Dermis blood vessel endothelial cell (primary cell): ENCODE measurements at places on chromosomes 2 and 18.

- DNase-seq = peak; percentile 22
Observed at GRCh38 chr18:59006461-59007067, 133.1 kb upstream of the SEC11C start.

DNA sequence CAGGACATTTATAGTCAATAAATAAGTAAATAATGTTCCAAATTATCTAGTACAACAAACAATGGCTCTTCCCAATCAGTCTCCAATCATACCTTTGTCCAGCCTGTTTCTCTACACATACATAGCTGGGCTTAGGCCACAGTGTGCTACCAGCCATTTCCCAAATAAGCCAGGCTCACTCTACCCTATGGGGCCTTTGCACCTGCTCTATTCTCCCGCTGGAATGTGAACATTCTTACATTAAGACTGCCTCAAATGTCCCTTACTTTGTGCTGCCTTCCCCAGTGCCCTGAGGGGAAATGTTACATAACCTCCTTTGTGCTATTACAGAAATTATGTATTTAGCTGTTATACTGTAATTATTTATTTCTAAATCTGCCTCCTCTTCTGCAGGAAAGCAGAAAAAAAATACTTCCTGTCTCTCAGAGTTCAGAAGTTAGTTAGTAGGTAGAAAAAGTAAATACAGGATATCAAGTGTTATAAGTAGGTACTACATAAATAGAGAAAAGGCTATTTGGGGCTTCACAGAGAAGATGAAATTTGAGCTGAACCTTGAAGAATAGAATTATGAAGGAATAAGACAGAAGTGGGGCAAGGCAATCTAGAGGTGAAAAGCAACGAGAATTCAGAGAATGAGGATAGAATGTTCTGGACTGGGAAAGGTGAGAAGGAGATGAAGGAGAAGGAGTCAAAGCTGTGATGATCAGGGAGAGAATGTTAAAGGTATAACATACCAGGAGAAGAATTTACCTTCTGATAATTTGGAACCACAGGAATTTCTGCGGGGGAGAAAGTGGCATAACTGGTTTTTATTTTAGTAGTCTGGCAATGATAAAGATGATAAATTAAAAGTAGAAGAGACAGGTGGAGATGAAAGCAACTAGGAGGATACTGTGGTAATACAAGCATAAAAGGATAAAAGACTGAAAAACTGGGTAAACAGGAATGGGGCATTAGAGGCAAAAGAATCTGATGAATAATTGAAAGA is 37.0 kb downstream of the ROCK1 start:
- peak; percentile 5 for DNase-seq

- DNase-seq = no peak
Observed at GRCh38 chr2:118121986-118122524, 33.8 kb downstream of the INSIG2 start.

GRCh38 chr2:234588054-234588430 is 91.2 kb upstream of the ARL4C start:
- no peak for DNase-seq

GRCh38 chr2:216754336-216754735 is 59.0 kb upstream of the IGFBP5 start:
- no peak for DNase-seq

DNA sequence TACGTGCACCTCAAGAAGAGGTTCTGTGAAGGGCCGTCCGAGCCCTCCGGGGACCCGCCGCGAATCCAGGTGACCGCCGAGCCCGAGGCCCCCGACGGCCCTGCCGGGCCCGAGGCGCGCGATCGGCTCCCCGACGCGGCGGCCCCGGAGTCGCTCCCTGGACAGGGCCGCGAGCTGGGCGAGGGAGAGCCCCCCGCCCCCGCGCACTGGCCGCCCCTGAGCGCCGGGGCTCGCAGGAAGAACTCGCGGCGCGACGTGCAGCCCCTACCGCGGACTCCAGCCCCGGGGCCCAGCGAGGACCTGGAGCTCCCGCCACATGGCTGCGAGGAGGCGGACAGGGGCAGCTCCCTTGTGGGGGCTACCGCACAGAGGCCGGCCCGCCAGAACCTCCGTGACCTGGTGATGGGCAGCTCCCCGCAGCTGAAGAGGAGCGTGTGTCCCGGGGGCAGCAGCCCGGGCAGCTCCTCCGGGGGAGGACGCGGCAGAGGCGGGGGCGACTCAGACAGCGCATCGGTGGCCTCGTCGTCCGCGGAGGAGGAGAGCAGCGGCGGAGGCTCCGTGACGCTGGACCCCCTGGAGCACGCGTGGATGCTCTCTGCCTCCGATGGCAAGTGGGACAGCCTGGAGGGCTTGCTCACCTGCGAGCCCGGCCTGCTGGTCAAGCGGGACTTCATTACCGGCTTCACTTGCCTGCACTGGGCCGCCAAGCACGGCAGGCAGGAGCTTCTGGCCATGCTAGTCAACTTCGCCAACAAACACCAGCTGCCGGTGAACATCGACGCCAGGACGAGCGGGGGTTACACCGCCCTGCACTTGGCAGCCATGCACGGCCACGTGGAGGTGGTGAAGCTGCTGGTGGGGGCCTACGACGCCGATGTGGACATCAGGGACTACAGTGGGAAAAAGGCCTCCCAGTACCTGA is 812 bp downstream of the SOWAHC start:
- peak; percentile 36 for DNase-seq

- DNase-seq = no peak
Observed at GRCh38 chr2:37394263-37394662, 49.8 kb downstream of the QPCT start.

GRCh38 chr2:211836409-211836808 is 702.2 kb downstream of the ERBB4 start:
- DNase-seq = no peak
